ENCODE measurements at places on chromosomes 1 and 21.

DNA sequence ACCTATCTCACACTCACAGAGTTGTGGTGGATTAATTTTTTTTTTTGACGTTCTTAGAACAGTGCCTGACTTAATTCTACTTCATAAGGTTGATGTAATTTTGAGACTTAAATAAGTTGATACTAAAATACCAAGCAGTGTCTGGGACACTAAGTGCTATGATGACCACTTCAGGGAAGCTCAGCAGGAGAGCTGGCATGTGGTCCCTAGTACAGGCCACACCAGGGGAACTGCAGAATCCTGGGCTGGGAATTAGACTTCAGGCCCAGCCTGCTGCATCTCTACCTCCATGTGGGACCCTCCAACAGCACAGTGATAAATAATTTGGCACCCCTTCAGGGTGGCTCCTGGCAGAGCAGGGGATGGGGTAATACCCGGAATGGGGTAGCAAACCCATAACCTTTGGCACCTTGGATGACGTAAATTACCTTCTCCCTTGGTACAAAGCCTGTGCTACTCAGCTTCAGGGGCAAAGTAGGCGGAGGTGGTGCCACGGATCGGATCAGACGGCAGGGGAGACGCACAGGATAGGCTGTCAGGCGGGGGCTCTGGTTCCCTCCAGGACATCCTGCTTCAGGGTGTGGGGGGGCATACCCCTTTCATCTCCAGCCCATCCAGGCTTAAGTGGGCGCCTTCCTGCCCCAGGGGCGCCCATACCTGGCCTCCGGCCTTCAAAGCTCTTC, 4.8 kb downstream of the MFSD2A start:
- peak; percentile 45 for DNase-seq

- no peak for DNase-seq
Observed at GRCh38 chr1:222233444-222234158, 314.3 kb downstream of the HHIPL2 start.

DNA sequence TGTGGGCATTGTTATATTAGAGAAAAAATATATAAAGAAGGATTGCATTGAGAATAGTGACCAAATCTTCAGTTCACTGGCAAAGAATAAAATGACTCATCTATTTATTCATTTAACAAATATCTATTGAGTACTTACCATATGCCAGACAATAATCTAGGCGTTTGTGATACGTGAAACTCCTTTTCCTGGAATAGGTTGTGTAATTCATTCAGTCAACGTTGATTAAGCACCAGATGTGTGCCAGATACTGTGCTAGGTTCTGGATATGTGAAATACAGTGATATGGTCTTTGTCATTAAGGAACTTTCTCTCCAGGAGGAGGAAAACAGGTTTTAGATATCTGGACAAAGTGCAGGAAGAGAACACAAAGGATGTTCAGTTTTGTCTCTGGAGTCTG, 344.5 kb downstream of the RWDD3 start:
- no peak for DNase-seq

DNA sequence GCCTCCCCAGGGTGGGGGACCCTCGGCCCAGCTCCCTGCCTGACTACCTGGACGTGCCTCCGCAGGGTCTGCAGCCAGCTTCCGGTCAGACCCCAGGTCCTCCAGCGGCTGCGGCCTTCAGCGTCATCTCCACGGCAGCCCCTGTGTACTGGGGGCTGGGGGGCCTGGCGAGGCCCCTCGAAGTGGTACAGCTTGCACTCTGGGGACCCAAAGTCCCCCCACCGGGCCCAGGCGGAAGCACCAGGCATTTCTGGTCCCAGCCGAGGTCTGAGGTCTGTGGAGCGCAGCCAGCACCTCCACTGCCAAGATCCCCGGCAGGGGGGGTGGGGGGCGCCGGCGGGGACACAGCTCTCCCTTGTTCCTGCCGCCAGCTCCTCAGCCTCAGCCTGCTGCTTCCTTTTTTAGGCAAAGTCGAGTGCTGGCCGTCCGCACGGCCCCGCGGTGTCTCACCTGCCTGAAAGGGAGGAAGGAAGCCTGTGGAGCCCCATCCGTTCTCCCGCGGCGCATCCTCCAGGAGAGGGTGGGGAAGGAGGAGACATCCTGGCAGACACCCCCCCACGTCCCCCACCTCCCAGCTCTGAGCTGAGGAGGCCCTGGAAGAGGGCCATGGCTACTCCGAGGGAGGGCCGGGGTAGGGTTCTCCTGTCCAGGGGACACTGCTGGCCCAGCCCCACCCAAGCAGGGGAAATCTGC, 1.2 kb upstream of the VWA1 start:
- no peak for DNase-seq

DNA sequence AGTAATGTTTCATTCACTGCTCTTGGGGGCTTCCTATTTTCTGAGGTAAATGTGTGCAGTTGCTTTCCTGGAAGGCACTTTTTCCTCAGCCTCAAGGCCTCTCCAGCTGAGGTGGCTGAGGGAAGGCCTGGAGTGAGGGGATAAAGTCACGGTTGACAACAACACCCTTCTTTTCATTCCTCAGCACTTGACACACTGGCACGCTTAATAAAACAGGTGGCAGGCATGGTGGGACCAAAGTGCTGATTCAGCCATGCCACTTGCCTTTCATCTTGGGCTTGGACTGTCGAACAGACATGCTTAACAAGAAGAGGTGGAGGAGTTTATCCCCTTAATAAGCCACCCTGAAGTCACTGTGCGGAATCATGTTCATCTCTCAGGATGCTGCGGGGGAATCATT, 23.6 kb upstream of the GRHL3 start:
- DNase-seq, result no peak

GRCh38 chr1:20893931-20894330, 106.8 kb upstream of the HP1BP3 start:
- DNase-seq, result no peak

DNA sequence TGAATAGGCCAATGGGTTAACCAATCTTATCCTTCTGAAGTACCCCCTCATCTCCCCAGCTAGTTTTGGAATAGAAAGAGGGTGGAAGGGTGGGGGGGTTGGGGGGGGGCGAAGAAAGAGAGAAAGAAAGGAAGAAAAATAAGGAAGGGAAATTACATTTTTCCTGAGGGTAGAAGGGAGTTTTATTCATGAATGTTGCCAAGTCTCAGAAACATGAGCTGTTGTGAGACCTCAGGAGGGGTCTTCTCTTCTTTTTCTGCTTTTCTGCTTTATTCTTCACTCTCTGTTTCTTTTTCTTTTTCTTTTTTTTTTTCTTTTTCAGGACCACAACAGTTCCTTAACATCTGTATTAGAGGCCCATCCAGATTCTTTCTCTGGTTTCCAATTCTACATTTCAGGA, 6.0 kb upstream of the TRIM67 start:
- no peak for DNase-seq

GRCh38 chr1:9435854-9436640, 103.2 kb upstream of the SLC25A33 start:
- DNase-seq, result no peak

- DNase-seq, result no peak
Observed at GRCh38 chr1:38777464-38777957, 82.1 kb downstream of the RRAGC start.

- no peak for DNase-seq
Observed at GRCh38 chr1:38454236-38454635, 405.3 kb downstream of the RRAGC start.

GRCh38 chr1:213135572-213135971, 84.5 kb downstream of the RPS6KC1 start:
- DNase-seq, result no peak

DNA sequence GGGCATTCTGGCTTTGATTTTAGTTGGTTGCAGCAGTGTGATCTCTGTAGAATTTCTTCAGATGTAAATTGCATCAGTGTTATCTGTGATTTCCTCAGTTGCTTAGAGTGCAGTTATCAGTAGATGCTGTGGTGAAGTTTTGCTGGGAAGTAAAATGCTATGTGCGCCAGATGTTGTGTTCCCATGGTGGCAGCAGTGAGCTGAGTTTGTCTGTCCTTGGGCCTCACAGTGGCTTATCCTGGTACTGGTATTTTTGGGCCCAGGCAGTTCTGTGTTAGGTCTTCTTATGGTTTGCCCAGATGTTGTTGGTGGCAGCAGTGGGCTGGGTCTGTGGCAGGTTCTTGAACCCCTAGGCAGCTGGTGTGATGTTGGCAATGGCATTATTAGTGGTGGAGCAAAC, 1242.1 kb downstream of the PLA2G4A start:
- DNase-seq, result no peak

GRCh38 chr1:31775210-31775999, 11.3 kb upstream of the ADGRB2 start:
- peak; percentile 15 for DNase-seq

DNA sequence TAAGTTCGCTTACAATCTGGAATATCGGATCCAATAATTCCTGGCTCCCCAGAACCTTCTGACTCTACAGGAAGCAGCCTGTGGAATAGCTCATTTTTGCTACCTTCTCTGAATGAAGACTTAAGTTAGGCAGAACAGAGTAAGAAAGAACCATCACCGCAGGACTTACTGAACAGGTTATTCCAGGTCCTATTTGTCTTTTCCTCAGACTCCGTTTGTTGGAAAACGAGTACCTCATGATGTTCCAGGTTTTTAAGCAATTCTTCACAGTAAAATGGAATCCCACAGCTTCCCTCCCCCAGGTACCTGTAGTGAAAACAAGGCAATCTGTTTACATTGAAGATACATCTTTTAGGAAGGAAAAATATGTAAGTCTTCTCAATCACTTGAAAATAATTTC, 59.8 kb downstream of the ADCY10 start:
- DNase-seq, result no peak

- DNase-seq, result no peak
Observed at GRCh38 chr1:24392982-24393650, 20.5 kb downstream of the STPG1 start.

DNA sequence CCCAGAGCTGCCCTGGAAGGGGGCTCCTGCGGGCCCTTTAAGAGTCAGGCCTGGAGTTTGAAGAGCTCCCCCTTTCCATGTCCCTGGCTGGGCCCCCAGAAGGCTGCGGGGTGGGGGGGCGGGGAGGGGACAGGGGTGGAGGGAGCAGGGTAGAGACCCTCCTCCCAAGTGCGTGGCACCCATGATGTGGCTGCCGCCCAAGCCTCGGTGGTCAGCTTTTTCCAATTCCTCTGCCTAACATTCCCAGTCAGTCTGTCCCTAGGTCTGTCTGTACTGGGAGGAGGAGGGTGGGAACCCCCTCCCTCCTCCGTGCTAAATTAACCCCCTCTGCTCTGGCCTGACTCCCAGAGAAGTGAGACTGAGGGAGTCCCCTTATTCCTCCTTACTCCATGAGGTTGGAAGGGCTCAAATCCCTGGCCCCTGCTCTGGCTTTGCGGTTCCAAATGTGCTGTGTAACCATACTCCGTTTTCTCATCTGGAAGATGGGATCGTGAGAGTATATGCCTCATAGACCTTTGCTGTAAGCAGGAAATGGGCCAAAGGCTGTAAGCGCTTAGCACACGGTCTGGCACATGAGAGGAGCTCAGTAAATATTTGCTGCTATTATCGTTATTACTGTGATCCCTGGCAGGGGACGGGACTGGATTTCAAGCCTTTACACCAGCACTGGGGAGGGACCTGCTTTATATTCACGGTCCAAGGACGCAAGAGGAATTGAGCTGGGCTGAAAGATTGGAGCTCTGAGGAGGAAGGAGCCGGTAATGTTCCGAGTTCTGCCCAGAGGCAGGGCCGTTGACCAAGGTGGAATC, 658 bp upstream of the COL16A1 start:
- DNase-seq, result no peak

DNA sequence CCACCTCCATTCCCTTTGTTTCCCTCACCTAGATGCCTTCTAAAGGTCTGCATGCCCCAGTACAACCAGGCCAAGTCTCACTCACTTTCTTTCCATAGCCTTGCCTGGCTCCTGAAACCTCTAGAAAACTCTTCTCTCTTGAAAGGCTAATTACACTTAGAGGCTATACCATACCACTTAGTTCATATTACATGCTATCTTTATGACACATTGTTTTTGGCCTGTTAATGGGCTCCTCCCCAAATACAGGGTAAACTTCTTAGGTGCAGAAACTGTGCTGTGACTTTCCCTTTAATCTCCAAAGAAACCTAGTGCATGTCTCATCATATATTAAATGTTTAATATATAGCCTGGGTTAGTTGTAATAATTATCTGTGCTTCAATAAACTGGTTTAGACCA, 56.6 kb upstream of the C1orf105 start:
- no peak for DNase-seq

- DNase-seq, result no peak
Observed at GRCh38 chr1:54952950-54953718, 27.3 kb upstream of the TMEM61 start.

GRCh38 chr1:36493524-36493923, 10.8 kb upstream of the CSF3R start:
- DNase-seq, result no peak

DNA sequence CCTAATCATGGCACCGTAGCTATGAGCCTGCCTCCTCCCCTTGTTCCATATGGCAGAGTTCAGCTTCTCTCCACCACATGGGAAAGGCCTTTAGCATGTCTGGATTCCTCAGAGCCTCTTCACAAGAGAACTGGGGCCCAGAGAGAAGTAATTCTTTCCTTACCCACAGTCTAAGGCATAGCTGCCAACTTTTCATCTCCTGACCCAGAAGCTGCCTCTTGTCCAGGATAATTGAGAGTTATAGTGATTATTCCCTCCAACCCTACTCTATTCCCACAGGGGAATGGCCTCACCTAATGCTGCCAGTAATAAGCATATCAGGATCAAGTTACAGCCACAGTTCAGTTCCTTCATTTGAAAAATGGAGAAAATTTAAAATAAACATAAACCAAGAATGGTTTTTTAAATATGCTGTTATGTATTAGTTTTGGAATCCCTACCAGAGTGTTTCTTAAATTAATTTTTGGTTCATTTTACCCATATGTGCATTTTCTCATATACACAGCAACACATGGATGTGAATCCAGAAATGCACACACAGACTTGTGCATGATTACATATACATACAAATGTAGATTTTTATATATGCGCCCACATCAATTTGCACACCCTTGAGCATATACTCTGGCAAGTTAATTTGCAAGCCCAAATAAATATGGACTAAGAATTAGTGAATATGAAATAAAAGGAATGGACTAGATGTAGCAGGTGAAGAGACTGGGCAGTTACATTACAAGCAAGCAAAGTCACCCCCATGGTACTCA, 63.9 kb upstream of the WARS2 start:
- DNase-seq, result no peak

GRCh38 chr1:155186794-155187455, 13.3 kb downstream of the TRIM46 start:
- no peak for DNase-seq

- no peak for DNase-seq
Observed at GRCh38 chr1:156553860-156554485, 18.4 kb downstream of the IQGAP3 start.

- no peak for DNase-seq
Observed at GRCh38 chr1:200257235-200257634, 152.6 kb downstream of the ZNF281 start.

GRCh38 chr1:118992868-118993699, 4.9 kb upstream of the TBX15 start:
- DNase-seq, result no peak

- no peak for DNase-seq
Observed at GRCh38 chr1:230916587-230917283, 48.4 kb upstream of the C1orf198 start.

DNA sequence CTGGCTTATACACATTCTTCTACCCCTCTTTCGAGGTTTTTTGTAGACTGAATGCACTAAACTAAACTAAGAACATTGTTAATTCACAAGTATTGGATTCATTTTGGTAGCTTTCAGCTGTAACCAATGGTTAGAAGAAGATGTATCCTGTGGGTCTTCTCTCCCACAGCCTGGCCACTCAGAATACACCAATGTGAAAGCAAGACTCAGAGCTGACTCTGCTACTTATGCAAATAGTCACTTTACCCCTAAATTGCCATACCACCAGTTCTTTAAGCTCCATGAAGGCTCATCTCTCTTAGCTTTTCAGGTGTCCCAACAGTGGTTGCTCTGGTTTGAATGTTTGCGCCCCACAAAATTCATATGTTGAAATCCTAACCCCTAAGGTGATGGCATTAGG, 60.1 kb downstream of the RGS13 start:
- no peak for DNase-seq
